Right ventricle myocardium inferior (tissue), 1 donor: ENCODE measurements at places on chromosomes 5 and 9.

DNA sequence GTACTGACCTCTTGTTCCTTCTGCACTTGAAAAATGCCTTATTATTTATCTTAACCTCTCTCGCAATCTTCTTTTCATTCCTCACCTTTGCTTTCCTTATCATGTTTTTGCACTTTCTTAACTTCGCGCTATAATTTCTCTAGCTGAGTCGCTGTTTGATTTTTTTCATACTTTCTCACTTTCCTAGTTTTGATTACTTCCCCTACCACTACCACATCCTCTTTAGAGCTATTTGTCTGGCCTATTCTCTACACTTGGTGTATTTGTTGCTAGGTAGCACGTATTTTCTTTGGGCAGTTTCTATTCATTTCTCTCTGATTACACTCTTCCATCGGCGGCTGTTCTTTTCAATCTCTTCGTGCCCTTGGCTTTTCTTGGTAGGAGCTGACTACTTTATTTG lies 611.8 kb downstream of the BNC2 start:
- DNase-seq, result no peak

GRCh38 chr5:21919414-21920022 lies 933.6 kb downstream of the CDH12 start:
- DNase-seq, result no peak

GRCh38 chr9:18159254-18159653 lies 314.7 kb upstream of the ADAMTSL1 start:
- no peak for DNase-seq

DNA sequence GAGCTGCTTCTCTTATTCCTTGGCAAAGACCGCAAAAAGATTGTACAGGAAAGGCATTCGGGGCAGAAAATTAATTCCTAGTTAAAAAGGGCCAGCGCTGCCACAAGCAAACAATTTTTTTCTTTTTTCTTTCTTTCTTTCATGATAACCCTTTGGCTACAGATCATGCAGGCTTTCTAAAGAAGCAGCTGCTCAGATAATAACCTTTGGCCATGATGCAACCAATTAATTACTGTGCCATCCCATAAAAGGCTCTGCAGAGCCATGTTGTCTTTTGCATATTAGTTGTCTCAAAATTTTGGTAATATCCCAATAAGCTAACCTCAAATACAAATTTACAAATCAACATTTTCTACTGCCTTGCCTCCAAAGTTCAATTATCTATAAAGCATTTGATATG lies 758.4 kb upstream of the SEMA6A start:
- DNase-seq, result no peak

- no peak for DNase-seq
These were observed 4.0 kb upstream of the SHOC1 start for GRCh38 chr9:111798786-111799185.

- no peak for DNase-seq
These were observed 44.6 kb upstream of the GLDC start for GRCh38 chr9:6689893-6690674.

- DNase-seq, result no peak
These were observed 120.5 kb downstream of the TUSC1 start for GRCh38 chr9:25557645-25558300.

DNA sequence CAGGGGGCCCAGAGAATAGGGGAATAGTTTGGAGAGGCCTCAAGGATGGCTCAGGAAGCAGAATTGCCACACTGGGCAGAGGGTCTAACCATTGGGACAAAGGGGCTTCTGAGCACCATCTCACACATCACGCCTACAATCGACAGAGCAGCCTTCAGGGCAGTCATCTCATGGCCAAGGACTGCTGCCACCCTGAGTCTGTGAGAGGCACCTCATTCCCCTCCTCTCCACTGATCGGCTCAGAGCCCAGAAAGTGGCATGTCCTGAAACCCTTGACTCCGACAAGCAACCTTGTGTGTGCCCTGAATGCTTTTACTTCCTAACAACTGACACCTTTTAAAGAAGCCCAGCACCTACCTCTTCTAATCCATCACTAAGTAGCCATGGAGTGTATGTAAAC lies 128.9 kb upstream of the PTPN3 start:
- no peak for DNase-seq

GRCh38 chr9:117101008-117101407 lies 313.8 kb downstream of the ASTN2 start:
- no peak for DNase-seq

- DNase-seq, result no peak
These were observed 299.0 kb downstream of the TLR4 start for GRCh38 chr9:118003240-118003639.

- DNase-seq, result no peak
These were observed 540.2 kb downstream of the CSNK1G3 start for GRCh38 chr5:124052201-124052600.

GRCh38 chr5:27240791-27241190 lies 202.4 kb upstream of the CDH9 start:
- no peak for DNase-seq

DNA sequence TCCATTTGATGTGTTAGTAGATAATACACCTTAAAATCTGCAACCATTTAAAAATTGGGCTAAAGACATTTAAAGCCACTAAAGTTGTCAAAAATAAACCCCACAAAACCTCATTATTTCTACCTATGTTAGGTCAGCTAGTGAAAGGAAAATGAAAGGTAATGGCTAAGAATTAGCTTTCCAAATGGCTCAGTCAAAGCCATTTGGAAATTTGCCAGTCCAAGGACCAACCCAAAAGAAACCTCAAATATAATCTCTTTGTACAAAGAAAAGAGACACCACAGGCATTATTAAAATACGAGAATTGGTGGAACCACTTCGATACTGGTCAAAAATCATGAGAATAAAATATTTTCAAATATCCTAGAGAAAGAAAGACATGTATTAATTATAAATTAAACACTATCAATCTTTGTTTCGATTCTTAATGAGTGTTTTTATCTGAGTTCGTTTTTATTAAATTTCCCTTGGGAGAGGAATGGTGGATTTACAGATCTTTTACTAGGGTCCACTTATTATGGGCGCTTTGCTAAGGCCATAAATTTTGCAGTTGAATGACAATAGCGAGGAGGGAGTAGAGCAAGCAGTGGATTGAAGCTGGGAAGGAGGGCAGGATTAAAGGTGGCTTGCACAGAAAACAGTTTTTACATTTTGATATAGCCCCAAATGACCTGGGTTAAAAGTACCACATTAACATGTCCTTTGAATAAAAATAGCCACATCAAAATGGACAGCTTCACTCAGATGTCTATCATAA lies 116.8 kb upstream of the SHB start:
- no peak for DNase-seq
